H1 (cell line): ENCODE measurements at places on chromosomes 2 and 18. TPM values are rescaled to one million over a fixed set of nuclear protein-coding genes. Genes with fewer than 3 reads are reported as not detected.

CD302 gene
- total RNA-seq = 0.61 and 0.76 TPM in 2 replicates

SEMA4F gene
- total RNA-seq = 3.1 and 3.4 TPM in 2 replicates

OLA1 gene
- total RNA-seq = 149 and 158 TPM in 2 replicates

GALNT14 gene
- total RNA-seq = 10.3 and 13.7 TPM in 2 replicates

RBMS1 gene
- 57.0 and 60.0 TPM in 2 replicates for total RNA-seq

ACMSD gene
- not detected in 2 replicates for total RNA-seq

CD207 gene
- total RNA-seq = not detected in 2 replicates

PDK1 gene
- total RNA-seq = 18.2 and 18.7 TPM in 2 replicates

CCL20 gene
- not detected in 2 replicates for total RNA-seq
